IMR-90 (cell line): ENCODE measurements at places on chromosomes 6 and 20. TPM values are rescaled to one million over a fixed set of nuclear protein-coding genes. Genes with fewer than 3 reads are reported as not detected.

ECT2L gene
- polyA plus RNA-seq, result not detected in 2 replicates

CGAS gene
- 1.3 and 1.5 TPM in 2 replicates for polyA plus RNA-seq

PTPRA gene
- 34.3 and 35.0 TPM in 2 replicates for polyA plus RNA-seq

SERINC1 gene
- polyA plus RNA-seq, result 55.3 and 79.8 TPM in 2 replicates

GCNT2 gene
- 0.24 and 0.34 TPM in 2 replicates for polyA plus RNA-seq

CCNC gene
- 19.8 and 30.1 TPM in 2 replicates for polyA plus RNA-seq

TAAR2 gene
- not detected in 2 replicates for polyA plus RNA-seq

RAET1L gene
- polyA plus RNA-seq, result not detected in 2 replicates

DEFB124 gene
- polyA plus RNA-seq, result not detected in 2 replicates

VARS2 gene
- 13.3 and 14.0 TPM in 2 replicates for polyA plus RNA-seq

SLC17A9 gene
- 14.4 and 17.3 TPM in 2 replicates for polyA plus RNA-seq

KCNG1 gene
- 51.4 and 54.6 TPM in 2 replicates for polyA plus RNA-seq

TRIM40 gene
- not detected in 2 replicates for polyA plus RNA-seq

NKX2-2 gene
- polyA plus RNA-seq, result not detected in 2 replicates

SIRPB2 gene
- polyA plus RNA-seq, result not detected in 2 replicates

LY6G6C gene
- not detected in 2 replicates for polyA plus RNA-seq

SLC17A1 gene
- polyA plus RNA-seq, result not detected in 2 replicates

HDGFL1 gene
- polyA plus RNA-seq, result not detected in 2 replicates

DUSP15 gene
- polyA plus RNA-seq, result not detected in 2 replicates

AIF1 gene
- polyA plus RNA-seq, result not detected in 2 replicates

SS18L1 gene
- polyA plus RNA-seq, result 12.2 and 15.6 TPM in 2 replicates
